ENCODE measurements at places on chromosomes 7 and 10.
A peak's percentile ranks its signal among the peaks of the same experiment; 100 is the strongest.

- peak; percentile 36 for DNase-seq
These were observed 160.5 kb downstream of the BAMBI start for GRCh38 chr10:28837613-28838390.

GRCh38 chr7:137642031-137642430 lies 204.7 kb downstream of the DGKI start:
- no peak for DNase-seq

DNA sequence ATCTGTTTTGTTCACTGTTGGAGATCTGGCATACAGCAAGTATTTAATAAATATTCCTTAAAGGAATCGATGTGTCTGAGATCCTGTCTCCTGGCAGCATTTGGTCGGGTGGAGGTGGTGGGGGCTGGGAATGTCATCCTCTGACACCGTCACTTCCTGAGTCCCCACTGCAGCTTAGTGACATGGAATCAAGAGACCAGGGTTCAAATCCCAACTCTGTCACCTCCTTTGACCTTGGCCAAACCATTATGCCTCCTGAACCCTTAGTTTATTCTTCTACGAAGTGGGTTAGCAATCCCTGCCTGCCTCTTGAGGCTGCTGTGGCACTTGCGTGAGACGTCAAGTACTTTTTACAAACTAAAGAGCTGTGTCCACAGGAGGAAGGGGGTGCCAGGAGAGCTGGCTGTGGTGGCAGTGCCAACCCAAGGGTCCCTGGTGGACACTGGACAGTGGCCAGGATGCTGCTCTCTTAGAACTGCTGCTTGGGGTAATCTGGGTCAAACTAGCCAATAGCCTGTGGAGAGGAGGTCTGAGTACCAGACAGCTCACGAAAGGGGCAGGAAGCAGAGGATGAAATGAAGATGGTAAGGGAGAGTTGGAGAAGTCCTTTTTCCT lies 8.0 kb upstream of the ZMIZ1 start:
- no peak for DNase-seq

- DNase-seq = peak; percentile 96
These were observed 79.1 kb downstream of the PRTFDC1 start for GRCh38 chr10:24873281-24873683.

DNA sequence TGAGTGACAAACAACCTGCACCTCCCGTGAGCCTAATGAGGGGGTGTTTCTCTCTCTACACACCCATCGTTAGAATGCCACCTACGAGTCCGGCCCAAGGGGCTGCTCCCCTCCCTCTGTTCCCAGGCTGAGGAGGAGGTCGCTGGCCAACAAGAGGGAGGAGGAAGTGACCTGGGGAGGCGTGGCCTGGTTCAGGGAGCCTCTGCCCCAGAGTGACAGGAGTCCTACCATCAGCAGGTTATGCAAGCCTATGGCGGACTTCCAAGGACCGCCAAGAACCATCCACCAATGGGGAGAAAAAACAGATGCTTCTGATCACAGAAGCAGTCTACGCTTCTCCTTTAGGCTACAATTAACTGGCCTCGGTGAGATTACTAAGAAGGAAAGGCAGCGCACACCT lies 12.3 kb upstream of the EGFR start:
- DNase-seq = no peak

GRCh38 chr10:98921316-98921715 lies 314.3 kb downstream of the HPSE2 start:
- DNase-seq = no peak

- DNase-seq = no peak
These were observed 28.8 kb upstream of the MICU1 start for GRCh38 chr10:72654720-72655119.

DNA sequence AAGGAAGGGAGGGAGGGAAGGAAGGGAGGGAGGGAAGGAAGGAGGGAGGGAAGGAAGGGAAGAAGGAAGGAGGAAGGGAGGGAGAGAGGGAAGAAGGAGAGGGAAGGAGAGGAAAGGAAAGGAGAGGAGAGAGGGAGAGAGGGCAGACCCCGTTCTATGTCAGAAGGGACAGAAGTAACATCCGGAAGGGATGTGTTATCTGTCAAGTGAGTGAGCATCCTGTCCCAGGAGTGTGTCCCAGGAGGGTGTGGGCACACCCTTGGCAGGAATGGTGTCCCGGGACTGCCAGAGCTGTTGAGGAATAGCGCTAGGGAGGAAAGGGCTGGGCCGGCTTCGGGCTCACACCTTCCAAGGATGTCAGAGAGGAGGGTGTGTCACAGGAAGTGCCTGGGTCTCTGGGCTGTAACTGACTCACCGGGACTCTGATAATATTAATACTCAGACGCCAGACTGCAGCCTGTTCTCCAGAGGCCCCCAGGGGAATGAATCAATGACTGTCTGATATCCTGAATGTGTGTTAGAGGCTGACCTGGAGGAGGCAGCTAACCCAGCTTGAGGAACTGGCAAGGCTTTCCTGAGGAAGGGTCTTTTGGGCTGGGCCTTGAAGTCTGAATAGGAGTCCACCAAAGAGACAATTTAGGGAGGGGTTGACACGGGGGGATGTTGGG lies 125.6 kb upstream of the TNRC18 start:
- DNase-seq = peak; percentile 78

GRCh38 chr10:49662169-49662830 lies 17.2 kb upstream of the C10orf53 start:
- no peak for DNase-seq

GRCh38 chr7:107471292-107472070 lies 1.6 kb downstream of the GPR22 start:
- DNase-seq = peak; percentile 22

GRCh38 chr10:116476461-116476860 lies 48.8 kb downstream of the PNLIPRP3 start:
- no peak for DNase-seq

- DNase-seq = no peak
These were observed 13.0 kb upstream of the FRA10AC1 start for GRCh38 chr10:93715345-93715744.

DNA sequence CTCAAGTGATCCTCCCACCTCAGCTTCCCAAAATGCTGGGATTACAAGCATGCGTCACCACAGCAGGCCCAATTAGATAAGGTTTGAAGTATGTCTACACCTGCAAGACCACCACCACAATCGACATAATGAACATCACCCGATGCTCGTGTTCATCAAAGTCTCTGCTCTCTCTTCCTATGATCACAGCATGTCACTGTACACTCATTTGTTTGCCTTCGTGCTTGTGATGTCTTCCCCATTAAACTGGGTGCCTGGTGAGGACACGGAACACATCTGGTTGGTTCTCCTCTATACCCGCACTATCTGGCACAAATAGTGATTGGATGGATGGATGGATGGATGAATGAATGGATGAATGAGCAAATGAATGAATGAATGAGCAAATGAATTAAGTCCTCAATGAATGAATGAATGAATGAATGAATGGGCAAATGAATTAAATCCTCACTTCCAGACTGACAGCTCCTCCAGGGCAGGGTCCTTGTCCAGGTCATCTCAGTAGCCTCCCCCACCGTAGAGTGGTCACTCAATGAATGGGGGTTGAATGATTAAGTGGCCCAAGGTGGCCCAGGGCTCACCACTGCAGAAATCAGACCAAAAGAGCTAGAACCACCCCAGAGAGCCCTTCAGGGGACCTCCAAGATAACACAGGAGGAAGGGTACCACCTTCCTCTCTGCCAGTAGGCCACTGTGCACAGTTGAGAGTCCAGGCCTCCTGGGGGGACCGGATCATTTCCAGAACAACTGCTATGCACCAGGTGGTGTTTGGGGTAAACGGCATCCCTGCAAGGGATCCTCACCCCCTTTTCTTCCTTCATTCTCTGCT lies 101.9 kb upstream of the TNRC18 start:
- DNase-seq = peak; percentile 83

DNA sequence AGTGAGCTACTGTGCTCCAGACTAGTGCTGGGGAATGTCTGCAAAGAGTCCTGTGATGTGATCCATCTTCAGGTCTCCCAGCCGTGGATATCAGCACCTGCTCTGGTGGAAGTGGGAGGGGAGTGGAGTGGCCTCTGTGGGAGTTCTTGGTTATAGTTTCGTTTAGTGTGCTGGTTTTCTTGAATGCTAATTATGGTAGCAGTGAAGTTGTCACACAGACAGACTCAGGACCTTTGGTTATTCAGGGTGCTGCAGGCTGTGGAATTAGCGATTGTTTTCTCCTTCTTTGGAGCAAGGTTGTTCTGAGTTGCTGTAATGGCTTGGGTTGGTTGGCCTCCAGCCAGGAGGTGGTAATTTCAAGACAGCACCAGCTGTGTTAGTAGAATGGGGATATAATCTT lies 132.7 kb upstream of the HGF start:
- no peak for DNase-seq

GRCh38 chr10:114084215-114084614 lies 40.5 kb downstream of the ADRB1 start:
- DNase-seq = no peak

DNA sequence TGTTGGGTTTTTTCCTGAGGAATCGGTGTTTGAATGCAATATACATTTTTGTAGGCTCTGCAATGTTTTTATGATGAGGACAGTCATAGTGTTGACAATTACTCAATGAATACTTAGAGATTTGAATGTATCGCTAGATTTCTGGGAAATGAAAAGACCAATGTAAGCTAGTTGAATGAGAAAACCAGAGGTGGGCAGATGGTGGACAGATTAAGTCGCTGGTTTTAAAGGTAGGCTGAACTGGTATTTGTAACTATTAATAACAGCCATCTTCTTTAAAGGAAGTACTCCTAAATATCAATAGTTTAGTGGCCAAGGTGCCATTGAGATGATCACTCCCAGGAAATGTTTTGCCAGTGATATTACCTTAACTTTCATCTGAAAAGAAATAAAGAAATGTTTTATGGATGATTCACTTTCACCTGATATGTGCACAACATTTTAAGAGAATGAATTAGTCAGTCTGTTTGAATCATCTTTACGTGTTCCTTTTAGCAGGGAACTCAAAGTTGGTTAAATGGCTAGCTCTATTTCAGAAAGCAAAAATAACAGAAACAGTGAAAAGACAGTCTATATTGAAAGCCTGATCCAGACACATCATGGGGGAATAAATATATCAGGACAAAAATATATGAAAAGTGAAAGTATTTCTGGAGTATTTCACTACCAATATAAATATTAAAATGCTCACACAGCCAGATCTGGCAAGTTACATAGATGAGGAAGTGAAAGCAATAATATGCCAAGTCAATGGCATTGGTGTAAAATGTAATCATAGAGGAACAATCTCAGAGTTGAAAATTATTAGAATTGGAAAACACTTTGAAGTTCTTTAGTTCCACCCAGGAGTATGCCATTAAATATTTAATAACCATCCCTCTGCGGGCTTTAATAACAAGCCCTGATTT lies 20.7 kb downstream of the MET start:
- no peak for DNase-seq

DNA sequence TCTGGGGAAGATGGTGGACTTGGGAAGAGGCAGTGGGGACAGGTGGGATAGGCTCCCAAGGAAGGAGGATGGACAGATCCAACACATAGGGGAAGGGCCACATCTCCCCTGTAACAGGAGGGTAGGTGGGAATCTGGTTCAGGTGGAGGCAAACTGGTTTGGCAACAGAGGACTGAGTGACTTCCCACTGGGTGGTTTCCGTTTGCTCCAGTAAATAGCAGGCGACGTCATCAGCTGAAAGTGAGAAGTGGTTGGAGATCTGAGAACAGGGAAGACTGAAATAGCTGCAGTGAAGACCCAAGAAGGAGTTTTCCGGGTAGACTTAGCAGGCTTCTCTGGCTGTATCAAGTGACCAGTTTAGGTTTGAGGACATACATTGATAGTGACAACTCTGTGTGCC lies 504.4 kb downstream of the GALNT17 start:
- peak; percentile 47 for DNase-seq

GRCh38 chr10:126209451-126209850 lies 178.8 kb downstream of the ADAM12 start:
- DNase-seq = peak; percentile 49

DNA sequence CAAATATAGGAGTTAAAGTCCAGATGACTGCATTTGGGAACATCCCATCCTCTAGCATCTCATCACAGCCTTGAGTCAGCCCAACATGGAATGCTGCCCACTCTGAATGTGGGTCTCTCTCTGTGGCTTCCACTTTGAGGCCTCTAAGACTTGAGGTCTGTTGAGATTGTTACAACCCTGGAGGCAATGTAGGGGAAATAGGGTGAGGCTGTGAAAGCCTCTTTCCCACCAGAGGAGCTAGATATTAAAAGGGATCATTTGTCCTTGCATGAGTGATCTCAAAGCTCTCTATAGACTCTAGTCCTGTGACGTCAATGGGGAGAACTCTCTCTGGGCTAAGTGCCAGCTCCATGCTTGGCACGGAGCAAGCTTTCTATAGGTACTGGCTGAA lies 6.4 kb upstream of the GOLGA7B start:
- peak; percentile 9 for DNase-seq
